ENCODE measurements at places on chromosomes 3 and 15.

- ATAC-seq, result no peak
Measured at GRCh38 chr3:27905625-27906024, 183.5 kb upstream of the EOMES start.

DNA sequence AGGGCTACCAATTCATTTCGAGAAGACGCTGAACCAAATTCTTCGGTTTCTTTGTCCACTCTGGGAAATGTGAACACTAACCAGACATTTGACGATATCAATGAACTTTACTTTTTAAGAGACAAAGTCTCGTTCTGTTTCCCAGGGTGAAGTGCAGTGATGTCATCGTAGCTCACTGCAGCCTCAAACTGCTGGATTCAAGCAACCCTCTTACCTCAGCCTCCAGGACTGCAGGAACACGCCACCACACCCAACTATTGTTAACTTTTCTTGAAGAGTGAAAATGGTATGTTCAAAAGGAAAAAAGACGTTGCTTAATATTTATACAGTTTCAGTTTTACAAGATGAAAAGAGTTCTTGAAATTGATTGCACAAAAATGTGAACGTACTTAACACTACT is 30.6 kb downstream of the MB21D2 start:
- peak; percentile 50 for ATAC-seq

GRCh38 chr15:51494411-51495314 is 127.9 kb downstream of the DMXL2 start:
- ATAC-seq, result no peak

GRCh38 chr15:70004826-70005225 is 92.9 kb downstream of the TLE3 start:
- ATAC-seq, result no peak

GRCh38 chr3:112464264-112464663 is 35.0 kb downstream of the BTLA start:
- ATAC-seq, result no peak

- ATAC-seq, result peak; percentile 33
Measured at GRCh38 chr3:155079468-155079745, 712 bp upstream of the MME start.

GRCh38 chr3:52441772-52442332 is 3.1 kb downstream of the SEMA3G start:
- no peak for ATAC-seq

- no peak for ATAC-seq
Measured at GRCh38 chr15:47964229-47964628, 156.6 kb upstream of the SLC24A5 start.

DNA sequence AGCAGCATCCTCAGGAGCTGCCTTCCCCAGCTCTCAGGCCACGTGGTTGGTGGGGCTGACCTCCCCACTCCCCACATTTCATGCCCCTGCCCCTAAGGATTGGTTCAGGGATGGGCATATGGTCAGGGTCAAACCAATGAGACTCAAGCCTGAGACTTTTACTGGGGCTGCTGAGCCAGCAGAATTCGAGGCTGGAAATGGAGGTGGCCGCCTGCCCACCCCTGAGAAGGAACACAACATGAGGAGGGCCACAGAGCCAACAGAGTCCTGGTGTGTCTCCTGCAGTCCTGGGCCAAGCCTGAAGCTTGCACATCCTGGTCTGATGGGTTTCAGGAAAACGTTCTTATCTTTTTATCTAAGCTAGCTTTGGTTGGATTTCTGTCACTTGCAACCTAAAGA is 5.9 kb downstream of the EHD4 start:
- ATAC-seq, result no peak

DNA sequence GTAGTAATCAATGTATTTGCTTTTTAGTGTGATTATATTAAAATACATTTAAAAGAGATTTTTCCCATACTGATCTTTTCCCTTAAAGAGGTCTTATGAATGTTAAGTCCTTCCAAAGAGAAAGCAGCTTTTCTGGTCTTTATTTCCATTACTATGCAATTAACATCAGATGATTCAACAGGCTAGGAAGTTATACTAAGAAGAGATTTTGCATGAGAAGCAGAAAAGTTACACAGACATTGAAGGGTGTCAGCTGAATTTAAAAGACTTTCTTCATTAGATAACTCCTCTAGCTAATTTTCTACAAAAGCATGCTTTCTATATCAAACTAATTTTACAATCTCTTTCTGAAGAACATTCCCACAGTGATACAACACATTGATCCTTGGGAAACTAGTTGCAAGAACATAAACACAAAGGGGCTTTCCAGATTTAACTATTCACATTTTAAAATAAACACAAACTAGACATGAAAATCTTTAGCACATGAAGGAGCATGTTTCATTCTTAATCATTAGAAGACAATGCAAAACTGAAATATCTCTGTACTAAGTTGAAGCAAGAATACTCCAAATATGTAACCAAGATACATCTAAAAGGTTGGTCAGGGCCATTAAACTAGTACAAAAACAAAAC is 965.8 kb downstream of the ROBO1 start:
- ATAC-seq, result no peak

- ATAC-seq, result no peak
Measured at GRCh38 chr3:142355692-142356091, 92.1 kb downstream of the XRN1 start.

Data from gastroesophageal sphincter (tissue), 4 donors.